ENCODE measurements at places on chromosomes 13 and 19.

GRCh38 chr13:90717451-90717936 is 630.0 kb upstream of the MIR17HG start:
- no peaks in the 10 kb centered on the region for H3K4me1 ChIP-seq
- no peaks in the 10 kb centered on the region for H3K27me3 ChIP-seq
- H3K4me3 ChIP-seq = no peak overlapping the region
- DNase-seq = no peak

DNA sequence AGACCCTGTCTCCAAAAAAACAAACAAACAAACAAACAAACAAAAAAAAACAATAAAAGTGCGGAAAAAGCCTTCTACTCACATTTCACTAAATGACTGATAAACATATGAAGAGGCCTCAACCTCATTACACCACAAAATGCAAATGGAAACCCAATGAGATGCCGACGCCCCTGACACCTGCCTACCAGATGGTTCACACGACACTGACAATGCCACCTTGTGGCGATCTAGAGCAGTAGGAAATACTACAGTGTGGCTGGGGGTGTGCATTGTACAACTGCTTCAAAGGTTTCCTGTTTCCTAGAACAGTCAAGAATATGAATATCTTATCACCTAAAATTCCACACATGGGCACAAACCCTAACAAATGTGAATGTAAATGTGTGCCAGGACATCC is 14.0 kb downstream of the SCGB2B2 start:
- H3K4me1 ChIP-seq = peaks cover 45% of the 10 kb centered on the region
- no peaks in the 10 kb centered on the region for H3K27me3 ChIP-seq
- H3K27ac ChIP-seq = no peak overlapping the region
- H3K36me3 ChIP-seq = no peaks in the 10 kb centered on the region

DNA sequence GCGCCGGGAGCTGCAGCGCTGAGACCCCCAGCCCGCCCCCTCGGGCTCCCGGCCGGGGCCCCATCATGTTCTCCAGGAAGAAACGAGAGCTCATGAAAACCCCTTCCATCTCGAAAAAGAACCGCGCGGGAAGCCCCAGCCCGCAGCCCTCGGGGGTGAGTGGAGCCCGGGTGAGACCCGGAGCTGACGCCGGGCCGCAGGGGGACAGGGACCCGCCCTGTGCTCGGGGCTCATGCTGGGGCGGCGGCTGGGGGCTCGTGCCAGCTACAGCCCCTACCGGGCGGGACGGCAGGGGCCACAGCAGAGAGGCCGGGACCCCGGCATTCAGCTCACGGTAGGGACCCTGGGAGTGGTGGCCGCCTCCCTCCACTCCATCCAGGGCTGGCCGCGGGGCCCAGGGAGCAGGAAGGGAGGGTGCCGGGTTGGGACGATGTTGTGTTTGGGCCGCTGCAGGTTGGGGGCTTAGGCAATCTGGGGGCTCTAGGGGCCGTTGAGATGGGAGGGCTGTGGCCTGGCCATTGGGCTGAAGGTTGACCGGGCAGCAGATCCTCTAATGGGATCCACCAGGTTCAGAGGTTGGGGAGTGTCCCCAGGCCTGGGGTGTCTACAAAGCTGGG is 482 bp downstream of the ARHGAP45 start:
- H3K27ac ChIP-seq = peak overlapping the region; percentile 76
- peaks cover 1% of the 10 kb centered on the region for H3K36me3 ChIP-seq
- H3K4me3 ChIP-seq = peak overlapping the region; percentile 56
- no peaks in the 10 kb centered on the region for H3K27me3 ChIP-seq
- DNase-seq = no peak

DNA sequence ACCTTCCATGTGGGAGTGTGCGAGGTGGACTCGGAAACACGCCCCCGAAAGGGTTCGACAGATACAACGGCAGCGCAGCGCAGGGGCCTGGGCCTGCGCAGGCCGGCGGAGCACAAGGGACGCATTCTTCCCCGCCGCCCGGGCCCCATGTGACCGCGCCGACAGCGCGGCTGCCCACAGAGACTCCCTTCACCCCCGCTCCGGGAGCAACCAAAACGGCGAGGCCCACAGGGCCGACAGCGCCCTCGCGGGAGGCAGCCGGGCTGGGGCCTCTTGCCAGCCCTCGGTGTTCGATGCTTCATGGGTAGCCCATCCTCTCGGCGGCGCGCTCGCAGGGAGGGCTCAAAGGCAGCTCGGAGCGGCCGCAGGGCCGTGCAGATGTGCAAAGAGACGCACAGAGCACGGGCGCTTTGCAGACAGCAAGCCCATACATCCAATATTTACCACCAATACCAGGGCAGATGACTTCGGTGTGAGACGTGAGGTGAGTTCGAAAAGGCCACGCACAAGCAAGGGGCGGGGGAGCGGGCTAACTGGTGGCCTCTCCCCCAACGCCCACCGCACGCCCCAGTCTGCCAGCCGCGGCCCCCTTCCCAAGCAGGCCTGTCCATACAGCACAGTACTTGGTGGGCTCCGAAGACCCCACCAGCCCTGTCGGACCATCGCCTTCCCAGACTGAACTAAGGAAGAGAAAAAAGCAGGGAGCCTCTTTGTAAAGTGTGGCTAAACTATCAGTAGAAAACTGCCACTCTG is 89.9 kb downstream of the CRYL1 start:
- H3K4me3 ChIP-seq = no peak overlapping the region
- H3K27me3 ChIP-seq = no peaks in the 10 kb centered on the region
- no peak overlapping the region for H3K27ac ChIP-seq
- H3K4me1 ChIP-seq = no peaks in the 10 kb centered on the region
- peaks cover 29% of the 10 kb centered on the region for H3K36me3 ChIP-seq
- no peak for DNase-seq

- peaks cover 21% of the 10 kb centered on the region for H3K4me1 ChIP-seq
- DNase-seq = peak; percentile 93
- H3K36me3 ChIP-seq = peaks cover 4% of the 10 kb centered on the region
- no peak within 1 kb of the TSS for H3K27ac ChIP-seq
These were observed at the start of gene CTXN1 for GRCh38 chr19:7926021-7926726. TSS of gene CTXN1 (minus strand) at chr19:7926135. CDS start at chr19:7925538, 597 bp downstream.

DNA sequence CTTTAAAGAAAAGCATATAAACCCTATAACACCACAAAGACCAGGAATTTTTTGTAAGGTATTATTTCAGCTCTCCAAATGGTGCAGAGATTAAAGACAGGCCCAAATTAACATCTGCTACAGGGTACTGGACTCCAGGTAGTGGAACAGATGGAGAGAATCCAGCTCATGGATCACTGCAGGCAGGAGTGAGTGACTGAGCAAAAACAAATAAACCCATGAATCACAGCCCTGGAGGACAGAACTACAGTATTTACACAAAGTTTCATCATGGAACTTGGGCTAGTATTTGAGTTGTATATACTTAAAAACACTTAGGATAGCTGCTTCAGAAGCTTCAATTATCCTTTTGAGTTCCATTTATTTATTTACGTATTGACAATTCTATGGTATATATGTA is 132.8 kb upstream of the SPRY2 start:
- H3K27me3 ChIP-seq = no peaks in the 10 kb centered on the region
- peak overlapping the region; percentile 38 for H3K27ac ChIP-seq
- peaks cover 5% of the 10 kb centered on the region for H3K4me1 ChIP-seq
- no peak overlapping the region for H3K4me3 ChIP-seq
- DNase-seq = no peak

DNA sequence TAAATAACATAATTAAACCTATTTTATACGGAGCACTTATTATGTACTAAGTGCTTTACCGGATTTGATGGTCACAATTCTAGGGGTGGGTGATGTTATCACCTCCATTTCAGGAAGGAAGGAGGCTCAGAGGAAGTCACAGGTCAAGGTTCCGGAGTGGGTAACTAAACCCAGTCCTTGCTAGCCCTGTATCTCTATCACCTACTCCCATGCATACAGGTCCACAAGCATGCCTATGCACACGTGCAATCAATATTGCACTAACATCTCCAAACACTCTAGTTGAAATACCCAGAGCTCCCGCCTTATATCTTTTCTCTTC is 17.8 kb upstream of the FOSB start:
- H3K27me3 ChIP-seq = no peaks in the 10 kb centered on the region
- no peaks in the 10 kb centered on the region for H3K36me3 ChIP-seq
- H3K27ac ChIP-seq = peak overlapping the region; percentile 37
- peak overlapping the region; percentile 54 for H3K4me3 ChIP-seq
- no peaks in the 10 kb centered on the region for H3K4me1 ChIP-seq

GRCh38 chr19:21587117-21587461 is 81.7 kb downstream of the ZNF429 start:
- peak overlapping the region; percentile 63 for H3K4me3 ChIP-seq
- H3K4me1 ChIP-seq = peaks cover 7% of the 10 kb centered on the region
- DNase-seq = peak; percentile 62
- no peaks in the 10 kb centered on the region for H3K36me3 ChIP-seq

DNA sequence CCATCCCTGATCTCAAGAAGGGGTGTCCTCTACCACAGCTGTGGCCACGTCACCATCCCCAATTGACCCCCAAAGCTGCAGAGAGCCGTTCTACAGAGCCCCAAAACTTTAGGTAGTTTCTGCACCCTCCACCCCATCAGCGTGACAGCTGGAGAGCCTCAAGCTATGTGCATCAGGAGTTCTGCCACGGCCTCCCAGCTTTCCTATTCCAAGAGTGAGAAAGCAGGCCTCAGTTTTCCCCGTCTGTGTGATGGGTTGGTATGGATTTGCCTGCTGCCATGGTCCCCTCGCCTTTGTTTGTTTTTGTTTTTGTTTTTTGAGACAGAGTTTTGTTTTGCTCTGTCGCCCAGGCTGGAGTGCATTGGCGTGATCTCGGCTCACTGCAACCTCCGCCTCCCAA is 1.5 kb downstream of the BCL3 start:
- H3K36me3 ChIP-seq = peaks cover 11% of the 10 kb centered on the region
- peaks cover 61% of the 10 kb centered on the region for H3K4me1 ChIP-seq
- peak overlapping the region; percentile 85 for H3K27ac ChIP-seq

DNA sequence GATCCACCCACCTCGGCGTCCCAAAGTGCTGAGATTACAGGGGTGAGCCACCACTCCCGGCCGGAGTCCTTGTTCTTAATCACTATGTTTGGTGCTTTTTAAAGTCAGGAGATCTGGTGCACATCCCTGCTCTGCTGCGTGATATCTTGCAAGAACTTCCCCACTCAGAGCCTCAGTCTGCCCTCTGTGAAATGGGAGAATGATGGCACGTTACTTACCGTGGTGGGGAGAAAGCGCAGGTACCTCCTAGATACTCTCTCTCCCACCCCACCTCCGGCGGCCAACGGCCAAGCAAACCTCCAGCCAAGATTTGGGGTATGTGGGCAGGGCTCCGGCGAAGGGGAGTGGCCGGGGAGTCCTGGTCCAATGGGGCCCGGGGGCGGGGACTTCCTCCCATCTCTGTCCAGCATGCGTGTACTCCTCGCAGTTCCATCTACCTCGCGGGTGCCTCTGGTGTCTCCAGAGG is at the start of gene RYR1:
TSS of gene RYR1 (plus strand) at position 424 of the 466 bp plus-strand sequence. CDS start 139 bp downstream, outside the sequence.
- peak; percentile 44 for DNase-seq
- H3K27me3 ChIP-seq = peaks cover 2% of the 10 kb centered on the region
- H3K4me3 ChIP-seq = no peak within 1 kb of the TSS
- H3K4me1 ChIP-seq = peaks cover 2% of the 10 kb centered on the region

- no peak overlapping the region for H3K27ac ChIP-seq
- no peak overlapping the region for H3K4me3 ChIP-seq
- H3K4me1 ChIP-seq = no peaks in the 10 kb centered on the region
- no peaks in the 10 kb centered on the region for H3K27me3 ChIP-seq
- DNase-seq = no peak
- no peaks in the 10 kb centered on the region for H3K36me3 ChIP-seq
These were observed 29.8 kb downstream of the DGKH start for GRCh38 chr13:42078128-42078808.

- H3K36me3 ChIP-seq = no peaks in the 10 kb centered on the region
- no peaks in the 10 kb centered on the region for H3K4me1 ChIP-seq
- no peaks in the 10 kb centered on the region for H3K27me3 ChIP-seq
- DNase-seq = no peak
- H3K27ac ChIP-seq = no peak overlapping the region
- H3K4me3 ChIP-seq = no peak overlapping the region
These were observed 121.6 kb upstream of the KL start for GRCh38 chr13:32894589-32895001.

DNA sequence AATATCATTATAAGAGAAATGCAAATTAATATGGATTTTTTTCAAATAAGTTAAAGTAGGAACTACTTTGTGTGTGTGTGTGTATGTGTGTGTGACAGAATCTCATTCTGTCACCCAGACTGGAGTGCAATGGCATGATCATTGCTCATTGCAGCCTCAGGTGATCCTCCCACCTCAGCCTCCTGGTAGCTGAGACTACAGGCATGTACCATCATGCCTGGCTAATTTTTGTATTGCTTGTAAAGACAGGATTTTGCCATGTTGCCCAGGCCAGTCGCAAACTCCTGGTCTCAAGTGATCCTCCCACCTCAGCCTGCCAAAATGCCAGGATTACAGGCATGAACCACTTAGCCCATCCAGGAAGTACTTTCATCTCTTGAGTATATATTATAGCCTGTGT is 3.2 kb upstream of the ERVV-2 start:
- no peak overlapping the region for H3K4me3 ChIP-seq
- no peak for DNase-seq
- peaks cover 3% of the 10 kb centered on the region for H3K27me3 ChIP-seq
- H3K27ac ChIP-seq = no peak overlapping the region
- no peaks in the 10 kb centered on the region for H3K36me3 ChIP-seq
- H3K4me1 ChIP-seq = no peaks in the 10 kb centered on the region

DNA sequence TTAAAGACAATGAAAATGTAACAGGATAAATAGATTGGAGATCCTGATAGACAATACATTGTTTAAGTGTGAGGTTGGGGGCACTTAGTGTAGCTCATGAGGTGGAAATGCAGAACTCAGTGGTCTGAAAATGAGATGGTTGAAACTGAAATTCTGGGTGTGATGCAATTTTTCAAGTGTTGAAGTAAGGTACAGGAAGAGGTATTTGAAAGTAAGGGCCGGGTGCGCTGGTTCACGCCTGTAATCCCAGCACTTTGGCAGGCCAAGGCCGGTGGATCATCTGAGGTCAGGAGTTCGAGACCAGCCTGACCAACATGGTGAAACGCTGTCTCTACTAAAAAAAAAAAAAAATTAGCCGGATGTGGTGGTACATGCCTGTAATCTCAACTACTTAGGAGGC is 113.0 kb downstream of the UFM1 start:
- H3K27me3 ChIP-seq = no peaks in the 10 kb centered on the region
- DNase-seq = no peak
- H3K4me1 ChIP-seq = no peaks in the 10 kb centered on the region
- H3K27ac ChIP-seq = no peak overlapping the region
- H3K4me3 ChIP-seq = no peak overlapping the region
- H3K36me3 ChIP-seq = no peaks in the 10 kb centered on the region

- H3K4me1 ChIP-seq = no peaks in the 10 kb centered on the region
- no peak overlapping the region for H3K27ac ChIP-seq
- DNase-seq = no peak
These were observed 142.1 kb downstream of the POSTN start for GRCh38 chr13:37456506-37456905.

GRCh38 chr13:68616600-68617222 is 1386.6 kb upstream of the PCDH9 start:
- no peak overlapping the region for H3K27ac ChIP-seq
- no peak for DNase-seq
- no peaks in the 10 kb centered on the region for H3K4me1 ChIP-seq
- H3K36me3 ChIP-seq = no peaks in the 10 kb centered on the region
- no peaks in the 10 kb centered on the region for H3K27me3 ChIP-seq

DNA sequence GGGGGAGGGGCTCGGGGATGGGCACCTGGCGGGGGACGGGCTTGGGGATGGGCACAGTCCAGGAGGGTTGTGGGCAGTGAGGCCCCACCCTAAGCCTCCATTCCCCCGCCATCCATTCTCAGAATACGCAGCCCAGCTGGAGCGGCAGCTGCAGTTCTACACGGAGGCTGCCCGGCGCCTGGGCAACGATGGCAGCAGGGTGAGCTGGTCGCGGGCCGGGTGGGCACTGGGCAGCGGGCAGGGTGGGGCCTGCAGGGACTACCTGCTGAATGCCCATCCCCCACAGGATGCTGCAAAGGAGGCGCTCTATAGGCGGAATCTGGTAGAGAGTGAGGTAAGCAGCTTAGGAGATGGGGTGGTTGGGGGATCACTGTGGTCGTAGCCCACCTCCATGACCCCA is 8.3 kb downstream of the PODNL1 start:
- peaks cover 3% of the 10 kb centered on the region for H3K27me3 ChIP-seq
- H3K4me1 ChIP-seq = no peaks in the 10 kb centered on the region
- no peak overlapping the region for H3K27ac ChIP-seq
- peaks cover 18% of the 10 kb centered on the region for H3K36me3 ChIP-seq
